ENCODE measurements at places on chromosomes 5 and 9. TPM values are rescaled to one million over a fixed set of nuclear protein-coding genes. Genes with fewer than 3 reads are reported as not detected.

DNA sequence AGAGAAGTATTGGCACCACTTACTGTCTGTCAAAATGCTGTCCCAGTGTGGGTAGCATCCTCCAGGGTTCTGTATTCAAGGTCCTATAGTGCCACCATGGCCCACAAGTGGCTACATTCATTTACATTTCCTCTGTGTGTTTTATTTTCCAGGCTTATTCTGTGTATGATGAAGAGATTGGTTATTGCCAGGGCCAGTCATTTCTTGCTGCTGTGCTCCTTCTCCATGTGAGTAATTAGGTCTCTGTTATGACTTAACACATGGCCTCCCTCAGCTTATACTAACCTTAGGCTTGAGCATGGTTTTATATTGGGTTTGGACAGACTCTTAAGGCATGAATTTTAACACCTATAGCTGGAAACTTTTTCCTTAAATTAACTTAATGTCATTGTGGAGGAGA is 36.7 kb downstream of the GPR21 start:
- DNase-seq: no peak

DNA sequence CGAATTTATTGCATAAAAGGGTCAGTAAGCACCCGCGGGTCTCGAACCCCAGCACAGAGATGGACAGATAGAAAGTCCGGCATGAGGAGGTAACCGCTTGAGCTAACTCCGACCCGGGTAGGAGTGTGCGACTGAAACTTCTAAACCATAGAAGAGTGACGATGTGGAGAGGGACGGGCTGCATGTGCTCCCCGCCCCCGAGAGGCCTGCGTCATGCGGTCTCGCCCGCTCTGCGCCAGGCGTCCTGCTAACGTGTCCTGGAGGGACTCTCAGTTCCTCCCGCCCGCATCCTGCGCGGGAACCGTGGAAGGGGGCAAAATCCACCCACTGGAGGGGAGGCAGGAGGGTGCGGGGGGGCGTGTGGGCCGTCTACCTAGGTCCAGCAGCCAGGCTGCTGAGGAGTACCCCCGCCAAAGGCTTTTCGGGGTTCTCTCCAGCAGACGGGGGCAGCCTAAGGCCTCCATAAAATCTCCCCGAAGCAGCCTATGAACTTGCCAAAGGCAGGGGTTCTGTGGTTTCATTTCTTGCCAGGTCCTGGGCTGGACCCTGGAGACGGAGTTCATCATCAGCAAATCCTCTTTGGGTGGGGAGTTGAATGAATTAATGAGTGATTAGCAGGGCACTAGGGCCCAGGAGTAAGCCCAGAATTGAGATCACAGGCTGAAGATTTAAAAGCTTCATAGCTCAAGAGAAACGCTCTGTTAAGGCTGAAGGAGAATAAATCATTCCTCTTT is 51.9 kb downstream of the TGFBI start:
- peak; percentile 94 for DNase-seq

DNA sequence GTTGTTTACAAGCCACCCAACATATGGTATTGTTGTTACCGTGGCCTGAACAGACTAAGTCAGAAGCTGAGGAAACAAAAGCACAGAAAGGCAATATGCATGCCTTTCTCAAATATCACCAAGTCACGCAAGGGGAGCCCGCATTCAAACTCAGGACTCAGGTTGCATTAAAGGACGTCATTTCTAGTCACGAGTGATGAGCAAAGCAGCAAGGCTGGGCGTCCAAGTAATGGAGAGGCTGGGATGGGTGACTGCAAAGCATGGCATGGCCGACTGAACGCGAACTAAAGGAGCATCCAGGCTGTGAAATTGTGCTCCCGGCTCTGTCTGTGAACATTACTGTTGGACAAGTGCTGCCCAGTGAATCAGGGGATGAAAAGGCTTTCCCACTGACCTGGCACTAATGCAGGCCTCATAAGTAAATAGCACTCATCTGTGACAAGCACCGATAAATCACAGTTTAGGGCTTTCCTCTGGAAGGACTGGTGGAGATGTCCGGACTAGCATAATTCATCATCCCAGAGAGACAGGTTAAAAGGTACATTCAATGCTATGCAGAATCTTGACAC is 202.8 kb downstream of the SPOCK1 start:
- no peak for DNase-seq

DNA sequence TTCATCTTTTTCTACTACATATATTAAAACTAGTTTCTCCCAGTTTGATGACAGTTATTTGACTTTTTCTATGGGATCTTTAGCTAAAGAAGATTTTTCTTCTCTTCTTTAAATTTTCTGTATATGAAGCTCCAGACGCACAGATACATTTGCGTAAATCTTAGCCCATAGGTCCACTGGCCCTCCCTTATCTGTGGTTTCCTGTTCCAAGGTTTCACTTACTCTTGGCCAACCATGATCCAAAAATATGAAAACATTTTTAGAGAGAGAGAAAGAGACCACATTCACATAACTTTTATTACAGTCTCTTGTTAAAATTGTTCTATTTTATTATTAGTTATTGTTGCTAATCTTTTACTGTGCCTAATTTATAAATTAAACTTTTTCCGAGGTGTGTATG is 270.2 kb upstream of the DAPK1 start:
- no peak for DNase-seq

- no peak for DNase-seq
Observed at GRCh38 chr9:96524045-96524444, 74.1 kb downstream of the HABP4 start.

GRCh38 chr9:134343637-134344036 is 17.4 kb downstream of the RXRA start:
- DNase-seq: peak; percentile 53

- DNase-seq: no peak
Observed at GRCh38 chr5:171157775-171158174, 151.3 kb upstream of the TLX3 start.

- no peak for DNase-seq
Observed at GRCh38 chr9:78997296-78997695, 574.5 kb upstream of the TLE4 start.

DNA sequence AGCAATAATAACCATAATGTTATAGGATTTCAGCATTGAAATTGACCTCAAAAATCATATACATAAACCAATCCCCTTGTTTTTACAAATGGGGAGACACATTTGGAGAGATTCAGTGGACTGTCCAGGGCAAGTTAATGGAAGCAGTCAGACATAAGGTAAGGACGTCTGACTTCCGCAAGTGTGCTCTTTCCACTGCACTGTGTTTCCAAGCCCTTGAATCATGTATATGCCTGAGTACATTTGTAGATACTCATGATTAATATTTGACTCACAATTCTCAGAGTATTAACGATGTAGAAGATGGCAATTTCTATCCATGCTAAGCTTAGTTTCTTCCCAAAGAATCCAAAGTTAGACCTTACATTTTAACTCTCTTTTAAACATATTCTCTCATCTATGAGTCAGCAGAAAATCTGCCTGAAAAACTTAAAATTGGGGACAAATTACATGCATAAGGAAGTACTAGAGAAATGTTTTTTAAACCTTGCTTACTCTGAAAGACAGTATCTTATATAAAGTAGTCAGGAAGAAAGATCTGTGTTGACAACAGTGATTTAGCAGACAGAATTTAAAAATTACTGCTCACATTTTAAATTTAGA is 165.3 kb downstream of the NFIB start:
- no peak for DNase-seq

IFT74 gene
- 29.8 TPM for polyA plus RNA-seq

ZNF354B gene
- polyA plus RNA-seq: 20.9 TPM

NADK2 gene
- 32.8 TPM for polyA plus RNA-seq

Measured in adrenal gland (tissue), 19 donors.